ENCODE measurements at places on chromosomes 6 and 20.

- DNase-seq = no peak
These were observed 280.6 kb downstream of the FARS2 start for GRCh38 chr6:5541751-5542432.

DNA sequence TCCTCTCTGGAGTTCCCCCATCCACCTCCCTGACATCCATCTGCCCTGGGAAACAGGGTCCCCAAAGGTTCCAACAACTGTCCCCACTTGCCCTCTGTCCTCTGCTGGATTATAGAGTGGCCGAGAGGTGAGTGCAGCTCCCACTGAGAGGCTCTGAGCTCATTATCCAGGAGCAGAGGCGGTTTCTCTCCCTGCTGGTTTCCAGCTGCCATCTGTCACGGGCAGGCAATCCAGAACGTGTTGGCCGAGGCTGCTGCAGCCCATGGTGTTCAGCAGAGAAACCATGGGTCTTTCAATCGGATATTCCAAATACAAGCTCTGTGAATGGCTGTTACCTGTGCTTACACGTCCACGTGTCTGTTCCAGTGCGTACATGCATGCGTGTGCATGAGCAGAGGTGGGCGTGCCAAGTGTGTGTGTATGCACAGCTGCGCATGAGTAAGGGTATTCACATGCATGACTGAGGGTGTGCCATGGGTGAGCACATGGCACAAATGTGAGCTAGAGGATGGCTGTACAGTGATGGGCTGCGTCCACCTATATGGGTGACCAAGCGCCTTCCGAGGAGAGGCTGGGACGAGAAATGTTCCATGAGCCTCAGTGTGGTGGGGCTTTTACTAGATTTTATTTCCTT lies 183.7 kb upstream of the PMEPA1 start:
- no peak for DNase-seq

GRCh38 chr20:53660078-53660909 lies 66.7 kb upstream of the ZNF217 start:
- no peak for DNase-seq

DNA sequence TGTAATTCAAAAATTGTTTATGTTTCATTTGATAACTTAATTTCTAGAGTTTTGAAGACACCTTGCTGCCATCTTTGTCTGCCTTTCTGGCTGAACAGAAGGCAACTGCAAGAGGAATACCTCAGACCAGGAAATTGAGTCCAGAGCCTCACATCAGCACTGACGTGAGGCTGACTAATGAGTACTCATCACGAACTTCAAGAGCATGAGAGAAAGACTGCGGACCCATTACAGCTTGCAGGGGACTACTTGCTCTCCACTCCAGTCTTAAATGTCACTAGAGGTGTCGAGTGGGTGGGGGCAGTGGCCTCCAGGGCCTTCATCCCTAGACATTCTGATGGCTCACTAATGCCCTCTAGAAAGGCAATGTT lies 109.5 kb upstream of the SSTR4 start:
- DNase-seq = no peak

- no peak for DNase-seq
These were observed 114.0 kb downstream of the PDSS2 start for GRCh38 chr6:107345393-107345792.

Measured in cortex of kidney (tissue), 1 donor.